NCI-H2171 treated with DMSO at 0.1 percent for 48 hours (cell line): ENCODE measurements at places on chromosomes 4 and X.

GRCh38 chr4:185693548-185694215, 118.3 kb downstream of the SORBS2 start:
- no peak for DNase-seq

DNA sequence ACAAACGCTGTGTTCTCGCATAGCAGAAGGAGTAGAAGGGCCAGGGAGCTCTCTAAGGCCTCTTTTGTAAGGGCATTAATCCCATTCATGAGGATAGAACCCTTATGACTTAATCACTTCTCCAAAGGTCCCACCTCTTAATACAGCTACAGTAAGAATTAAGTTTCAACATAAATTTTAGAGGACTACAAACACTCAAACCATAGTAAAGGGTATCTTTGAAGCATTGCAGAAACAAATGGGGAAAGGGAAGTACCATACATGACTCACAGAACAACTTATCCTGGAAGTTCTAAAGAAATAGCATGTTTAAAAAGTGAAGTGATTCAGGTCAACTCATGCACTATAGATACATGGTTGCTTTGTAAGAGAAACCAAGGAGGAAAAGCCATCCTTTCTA, 680.8 kb downstream of the RPA4 start:
- DNase-seq, result no peak

DNA sequence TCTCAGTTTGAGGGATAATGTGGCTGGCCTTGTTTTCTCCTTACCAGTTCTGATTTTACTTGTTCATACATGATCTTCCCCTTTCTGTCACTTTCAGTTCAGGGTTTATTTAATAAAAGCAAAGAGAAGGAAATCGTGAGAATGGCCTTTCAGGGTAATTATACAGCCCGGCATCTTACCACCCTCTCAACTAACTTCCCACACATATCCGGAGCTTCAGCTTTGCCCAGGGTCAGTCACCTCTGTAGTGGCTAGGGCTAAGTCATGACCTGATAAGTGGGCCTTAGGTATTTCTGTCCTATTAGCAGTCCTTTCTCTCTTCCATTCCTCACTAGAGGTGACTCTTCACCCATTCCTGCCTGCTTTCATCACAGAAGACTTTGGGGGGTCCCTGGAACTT, 15.8 kb downstream of the TRPC5 start:
- no peak for DNase-seq

DNA sequence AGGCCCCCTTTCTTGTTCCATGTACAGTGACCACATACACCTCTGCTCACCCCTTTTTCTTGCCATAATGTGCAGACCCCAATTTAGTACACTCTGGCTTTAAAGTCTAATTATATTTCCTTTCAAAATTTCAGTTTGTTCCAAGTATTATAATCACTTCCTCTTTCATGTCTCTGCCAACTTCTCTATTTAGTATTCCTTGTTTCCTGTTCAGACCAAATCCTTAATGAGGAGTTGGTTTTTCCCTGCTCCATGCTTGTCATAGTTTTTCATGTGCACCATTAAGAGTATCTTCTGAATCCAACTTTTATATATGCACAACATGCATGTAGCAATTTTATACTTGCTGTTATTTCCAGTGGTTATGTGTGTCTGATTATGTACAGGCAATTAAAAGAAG, 32.3 kb downstream of the USP53 start:
- no peak for DNase-seq

- DNase-seq, result no peak
Observed at GRCh38 chrX:97374266-97374665, 490.6 kb downstream of the RPA4 start.

GRCh38 chr4:167421201-167421600, 186.9 kb upstream of the SPOCK3 start:
- DNase-seq, result no peak

DNA sequence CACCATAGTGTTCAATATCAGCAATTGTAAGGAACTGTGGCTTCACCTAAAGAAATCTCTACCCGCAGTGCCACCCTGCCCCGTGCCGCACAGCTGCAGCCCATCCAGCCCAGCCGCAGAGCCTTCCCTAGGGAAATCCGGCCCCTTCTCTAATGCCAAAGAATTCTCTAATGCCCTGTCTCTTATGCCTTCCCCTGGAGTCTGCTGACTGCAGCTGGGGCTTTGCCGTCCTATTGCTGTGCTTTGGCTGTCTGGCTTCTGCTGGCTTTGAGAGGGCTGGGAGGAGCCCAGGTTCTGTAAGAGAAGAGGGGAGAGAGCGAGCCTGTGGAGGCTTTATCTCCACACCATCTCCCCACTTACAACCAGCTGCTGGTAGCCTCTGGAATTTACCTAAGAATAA, 85.9 kb upstream of the HELT start:
- peak; percentile 54 for DNase-seq

DNA sequence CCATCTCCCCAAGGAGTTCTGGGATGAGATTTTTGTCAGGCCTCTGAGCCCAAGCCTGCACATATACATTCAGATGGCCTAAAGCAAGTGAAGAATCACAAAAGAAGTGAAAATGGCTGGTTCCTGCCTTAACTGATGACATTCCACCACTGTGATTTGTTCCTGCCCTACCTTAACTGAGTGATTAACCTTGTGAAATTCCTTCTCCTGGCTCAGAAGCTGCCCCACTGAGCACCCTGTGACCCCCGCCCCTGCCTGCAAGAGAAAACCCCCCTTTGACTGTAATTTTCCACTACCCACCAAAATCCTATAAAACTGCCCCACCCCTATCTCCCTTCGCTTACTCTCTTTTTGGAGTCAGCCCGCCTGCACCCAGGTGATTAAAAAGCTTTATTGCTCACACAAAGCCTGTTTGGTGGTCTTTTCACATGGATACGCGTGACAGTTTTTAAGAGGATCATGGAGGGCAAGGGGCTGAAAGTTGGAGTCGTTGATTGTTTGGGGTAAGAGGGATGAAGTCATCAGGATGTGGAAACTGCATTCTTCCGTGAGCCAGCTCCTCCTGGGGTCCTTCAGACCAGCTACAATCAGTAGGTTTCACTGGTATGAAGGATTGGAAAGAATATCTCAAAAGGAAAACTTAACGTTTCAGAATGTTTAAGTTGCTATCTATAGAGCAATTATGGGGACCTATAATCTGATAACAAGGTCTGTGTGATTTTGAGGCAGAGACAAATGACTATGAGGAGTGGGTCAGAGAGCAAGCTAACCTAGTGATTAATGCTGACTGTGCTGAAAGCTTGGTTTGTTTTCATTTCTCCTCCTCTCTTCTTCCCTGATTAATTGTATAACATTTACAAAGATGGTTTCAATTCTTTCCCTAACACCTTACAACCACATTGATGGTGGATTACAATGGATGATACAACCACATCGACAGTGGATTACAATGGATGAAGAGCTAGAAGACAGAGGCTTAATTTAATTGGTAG, 28.6 kb upstream of the MAGEA11 start:
- DNase-seq, result no peak

GRCh38 chrX:30612250-30612655, 34.7 kb upstream of the TASL start:
- no peak for DNase-seq

- peak; percentile 24 for DNase-seq
Observed at GRCh38 chr4:55545151-55545550, 1.6 kb downstream of the CLOCK start.

DNA sequence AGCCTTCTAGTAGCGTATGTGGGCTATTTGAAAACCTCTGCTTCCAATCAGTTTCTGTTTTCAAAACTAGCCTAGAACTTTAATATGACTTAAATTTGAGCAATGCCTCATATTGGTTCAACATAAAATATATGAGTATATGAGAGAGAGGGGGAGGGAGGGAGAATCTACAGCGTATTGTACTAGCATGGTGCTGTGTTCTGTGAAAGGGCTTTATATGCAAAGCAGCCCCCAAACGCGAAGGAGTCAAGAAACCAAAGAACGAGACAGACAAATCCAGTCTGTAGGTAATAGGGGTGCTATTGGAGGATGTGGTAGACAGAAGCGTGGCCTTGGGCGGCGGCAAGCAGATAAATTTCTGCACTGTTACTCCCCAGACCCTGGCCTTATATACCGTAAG, 784 bp upstream of the ANXA5 start:
- no peak for DNase-seq

DNA sequence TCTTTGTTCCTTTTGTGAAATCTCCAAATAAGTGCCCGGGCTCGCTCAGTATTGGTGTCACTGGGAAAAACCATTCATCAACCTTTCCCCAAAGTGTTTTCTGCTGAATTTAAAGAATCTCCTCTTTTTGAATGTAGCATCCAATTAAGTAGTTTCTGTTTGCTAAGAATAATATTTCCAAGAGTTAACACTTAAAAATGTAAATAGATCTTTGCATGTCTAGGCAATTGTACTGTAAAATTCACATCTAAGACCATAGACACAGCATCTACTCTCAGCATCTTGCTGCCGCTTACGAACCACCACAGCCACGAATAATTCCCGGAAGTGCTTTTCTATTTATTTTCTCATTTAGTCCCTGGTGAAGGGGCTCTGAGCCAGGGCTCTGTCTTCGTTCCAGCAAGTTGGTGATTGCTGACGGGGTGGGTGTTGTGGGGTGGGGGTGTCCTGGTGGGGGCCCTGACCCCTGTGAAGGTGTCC, 1.4 kb downstream of the NSG1 start:
- DNase-seq, result no peak

GRCh38 chr4:169313732-169314131, 43.0 kb upstream of the SH3RF1 start:
- no peak for DNase-seq

DNA sequence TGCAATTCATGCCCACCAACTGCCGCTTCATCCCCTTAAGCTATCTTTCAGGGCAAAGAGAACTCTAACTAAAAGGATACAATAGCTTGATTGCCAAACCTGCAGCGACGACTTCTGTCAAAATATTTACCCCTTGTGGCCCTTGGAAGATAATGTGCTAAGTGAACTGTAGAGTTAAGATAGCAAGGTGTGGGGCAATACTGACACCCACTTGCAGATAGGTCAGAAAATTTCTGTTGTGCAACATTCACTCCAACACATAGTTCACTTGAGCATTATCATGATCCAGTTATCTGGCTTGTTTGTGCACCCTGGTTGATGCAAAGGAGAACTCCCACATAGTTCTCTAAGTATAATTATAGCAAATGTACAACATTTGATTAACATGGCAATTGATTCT, 55.6 kb downstream of the RHOXF2B start:
- DNase-seq, result no peak

- DNase-seq, result no peak
Observed at GRCh38 chr4:18880871-18881270, 859.3 kb upstream of the LCORL start.

DNA sequence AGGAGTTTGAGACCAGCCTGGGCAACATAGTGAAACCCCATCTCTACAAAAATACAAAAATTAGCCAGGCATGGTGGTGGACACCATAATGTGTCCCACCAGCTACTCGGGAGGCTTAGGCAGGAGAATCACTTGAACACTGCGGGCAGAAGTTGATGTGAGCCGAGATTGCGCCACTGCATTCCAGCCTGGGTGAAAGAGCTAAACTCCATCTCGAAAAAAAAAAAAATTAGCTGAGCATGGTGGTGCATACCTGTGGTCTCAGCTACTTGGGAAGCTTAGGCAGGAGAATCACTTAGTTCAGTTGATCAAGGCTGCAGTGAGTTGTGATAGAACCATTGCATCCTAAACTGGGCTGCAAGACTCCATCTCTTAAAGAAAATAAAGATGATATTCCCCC, 91.2 kb downstream of the PLS3 start:
- DNase-seq, result no peak

- peak; percentile 48 for DNase-seq
Observed at GRCh38 chr4:44629280-44629866, 22.1 kb downstream of the YIPF7 start.

- no peak for DNase-seq
Observed at GRCh38 chr4:188305690-188306089, 166.4 kb downstream of the TRIML1 start.

- DNase-seq, result no peak
Observed at GRCh38 chrX:65667157-65667502, 324 bp upstream of the MSN start.

GRCh38 chr4:23320931-23321587, 568.8 kb downstream of the PPARGC1A start:
- no peak for DNase-seq

DNA sequence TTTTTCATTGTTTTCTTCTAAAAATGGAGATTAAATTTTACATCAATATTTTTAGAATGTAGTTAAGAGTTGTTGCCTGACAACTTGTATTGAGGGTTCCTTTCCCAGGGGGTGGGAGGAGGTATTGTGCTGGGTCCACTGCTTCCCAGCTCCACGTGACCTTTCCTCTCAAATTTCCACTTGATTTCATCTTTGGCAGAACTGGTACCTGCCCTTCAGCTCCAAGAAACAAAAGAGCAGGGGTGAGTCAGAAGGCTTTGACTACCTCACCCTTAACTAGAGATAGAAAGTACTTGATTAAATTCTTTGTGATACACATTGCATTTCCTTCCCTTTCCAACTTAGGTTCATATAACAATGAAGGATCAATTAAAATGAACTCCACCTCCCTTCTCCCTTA, 19.7 kb downstream of the TRIM2 start:
- DNase-seq, result peak; percentile 21

DNA sequence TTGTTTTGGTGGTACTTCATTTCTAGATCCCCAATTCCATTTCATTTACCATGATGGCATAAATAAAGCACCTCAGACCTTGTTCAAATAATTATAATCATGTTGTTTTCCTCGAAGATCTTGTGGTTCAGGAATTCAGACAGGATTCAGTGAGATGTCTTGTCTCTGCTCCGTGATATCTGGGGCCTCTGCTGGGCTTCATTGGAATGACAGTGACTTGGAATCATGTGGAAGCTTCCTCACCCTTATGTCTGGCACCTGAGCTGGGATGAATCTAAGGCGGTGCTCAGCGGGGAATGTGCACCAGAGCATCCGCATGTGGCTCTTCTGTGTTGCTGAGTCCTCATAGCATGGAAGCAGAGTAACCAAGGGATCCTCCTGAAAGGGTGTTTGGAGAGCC, 132.2 kb downstream of the VEGFC start:
- DNase-seq, result no peak

DNA sequence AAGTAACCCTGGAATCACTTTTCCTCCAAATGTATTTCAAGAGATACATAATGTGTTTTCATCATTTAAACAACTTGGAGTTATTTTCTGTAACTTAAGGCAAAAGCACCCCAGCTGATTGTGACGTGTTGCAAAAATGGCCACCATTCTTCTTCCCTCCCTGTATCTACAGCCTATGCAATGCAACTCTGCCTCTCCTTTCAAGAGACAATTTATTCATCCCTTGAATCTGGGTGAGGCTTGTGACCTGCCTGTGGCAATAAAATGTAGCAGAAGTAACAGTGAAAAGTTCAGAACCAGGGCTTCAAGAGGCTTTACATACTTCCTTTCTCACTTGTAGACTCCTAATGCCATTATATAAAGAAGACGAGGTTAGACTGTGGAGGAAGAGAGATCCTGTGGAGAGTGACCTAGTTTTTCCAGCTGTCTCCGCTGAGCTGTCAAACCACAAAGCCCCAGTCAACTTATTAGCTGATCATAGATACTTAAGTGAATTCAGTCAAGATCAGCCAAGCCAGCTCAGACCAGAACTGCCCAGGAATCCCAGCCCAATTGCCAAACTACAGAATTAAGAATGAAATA, 81.0 kb upstream of the KLF3 start:
- DNase-seq, result no peak
